ENCODE measurements at places on chromosomes 5 and 9. TPM values are rescaled to one million over a fixed set of nuclear protein-coding genes. Genes with fewer than 3 reads are reported as not detected.

Gene PHF24
- total RNA-seq: 12.0 TPM

- DNase-seq: no peak
These were observed 80.0 kb downstream of the SEMA4D start for GRCh38 chr9:89417832-89418473.

GRCh38 chr9:17776735-17777134 is 197.9 kb downstream of the SH3GL2 start:
- peak; percentile 60 for DNase-seq

DNA sequence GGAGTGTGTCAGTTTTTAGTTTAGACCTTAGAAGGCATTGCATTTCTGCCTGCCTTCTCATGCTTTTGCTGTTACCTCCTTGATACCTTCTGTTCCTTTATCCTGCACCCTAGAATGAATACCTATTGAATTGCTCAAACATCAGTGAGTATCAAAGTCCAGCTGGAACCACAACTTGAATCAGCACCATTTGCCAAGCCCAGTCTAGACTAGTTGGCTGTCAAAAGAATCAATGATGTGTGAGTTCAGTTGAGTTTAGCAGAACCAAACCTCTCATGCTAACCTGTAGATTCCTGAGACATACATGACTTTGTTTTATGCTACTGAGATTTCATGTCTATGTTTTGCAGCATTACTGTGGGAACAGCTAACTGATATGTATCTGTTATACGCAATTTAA is 116.6 kb downstream of the FAM170A start:
- DNase-seq: no peak

DNA sequence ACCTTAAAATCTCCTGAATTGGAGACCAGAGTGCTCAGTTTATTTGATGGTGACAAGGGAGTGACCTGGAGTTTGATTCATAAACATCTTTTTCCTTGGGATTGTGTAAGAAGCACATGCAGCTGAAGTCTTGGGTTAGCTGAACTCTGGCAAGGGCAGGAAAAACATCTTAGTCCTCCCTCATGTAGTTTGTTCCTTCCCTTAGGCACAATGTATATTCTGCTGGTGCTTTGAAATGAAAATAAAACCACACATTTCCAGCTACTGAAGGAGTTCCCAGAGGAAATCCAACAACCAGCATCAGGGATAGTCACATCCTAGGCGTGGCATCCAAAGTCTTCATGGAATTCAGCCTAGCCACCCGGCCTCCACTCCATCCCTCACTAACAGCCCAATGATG is 95.2 kb upstream of the PAPPA start:
- DNase-seq: no peak

DNA sequence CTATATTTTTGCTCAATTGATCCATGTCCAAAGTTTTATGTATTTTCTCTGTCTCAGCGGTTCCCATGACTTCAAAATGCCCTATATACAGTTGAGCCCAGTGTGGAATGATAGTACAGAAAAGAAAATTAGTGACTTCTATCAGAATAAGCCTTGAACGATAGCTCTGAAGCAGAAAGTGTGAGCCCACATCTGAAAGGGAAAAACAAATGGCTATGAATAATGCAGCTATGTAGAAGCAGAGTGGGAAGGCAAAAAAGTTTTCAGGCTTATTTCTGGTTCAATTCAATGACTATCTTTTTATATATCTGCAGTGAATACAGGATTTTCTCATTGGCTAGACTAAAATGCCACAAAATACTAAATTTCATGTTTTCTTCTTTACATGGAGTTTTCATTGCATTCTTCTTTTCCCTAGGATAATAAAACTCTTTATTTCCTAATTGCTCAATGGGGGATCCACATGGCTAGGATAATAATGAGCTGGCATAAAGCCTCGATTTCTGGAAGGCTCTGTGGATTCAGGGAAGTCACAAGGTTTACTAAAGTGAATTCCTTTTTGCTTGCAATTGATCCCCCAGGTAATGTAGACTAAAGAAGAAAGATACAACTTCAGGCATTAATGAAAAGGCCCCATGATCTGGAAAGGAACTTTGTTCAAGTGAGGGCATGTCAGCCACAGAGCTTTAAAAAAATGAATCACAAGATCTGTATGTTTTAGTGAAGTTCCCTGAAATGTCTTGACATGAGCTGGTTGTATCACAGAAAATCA is 377.0 kb upstream of the RIOK2 start:
- DNase-seq: no peak

- no peak for DNase-seq
These were observed 12.0 kb upstream of the AOPEP start for GRCh38 chr9:94714494-94714893.

- no peak for DNase-seq
These were observed 84.3 kb downstream of the GALNT10 start for GRCh38 chr5:154274828-154275185.

DNA sequence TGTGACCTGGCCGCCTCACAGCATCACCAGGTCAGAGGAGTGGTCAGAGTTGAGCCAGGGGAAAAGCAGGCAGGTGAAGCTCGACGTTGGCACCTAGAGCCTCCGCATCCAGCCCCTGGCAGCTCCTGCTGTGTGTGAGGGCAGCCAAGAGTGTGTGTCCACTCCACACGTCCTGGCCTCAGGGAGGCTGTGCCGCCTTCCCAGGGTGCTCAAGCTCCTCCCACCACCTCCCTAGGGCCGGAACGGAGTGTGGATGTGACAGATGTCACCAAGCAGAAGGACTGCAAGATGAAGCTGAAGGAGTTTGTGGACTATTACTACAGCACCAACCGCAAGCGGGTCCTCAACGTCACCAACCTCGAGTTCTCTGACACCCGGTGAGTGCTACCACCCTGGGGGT is 72.5 kb downstream of the PHF2 start:
- DNase-seq: no peak

DNA sequence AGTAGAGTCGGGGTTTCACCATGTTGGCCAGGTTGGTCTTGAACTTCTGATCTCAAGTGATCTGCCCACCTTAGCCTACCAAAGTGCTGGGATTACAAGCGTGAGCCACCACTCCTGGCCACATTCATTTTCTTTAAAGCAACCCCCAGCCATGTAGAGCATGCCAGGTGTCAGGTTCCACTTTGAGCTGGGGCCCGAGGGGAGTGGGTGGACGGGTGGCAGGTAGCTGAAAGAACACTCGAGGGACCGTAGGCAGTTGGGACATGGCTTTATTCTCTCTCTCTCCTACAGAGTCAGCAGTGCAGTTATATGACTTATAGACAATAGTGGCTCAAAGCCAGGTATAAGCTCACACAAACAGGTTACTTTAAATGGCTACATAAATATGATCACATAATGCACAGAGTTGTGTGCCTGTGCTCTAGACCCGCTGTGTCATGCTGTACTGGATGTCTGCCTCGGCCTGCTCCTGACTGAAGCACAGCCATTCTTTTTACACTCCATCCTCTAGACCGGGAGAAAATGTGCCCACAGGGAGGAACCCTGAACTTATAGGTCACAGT is 60.5 kb upstream of the FAM120A start:
- no peak for DNase-seq

DNA sequence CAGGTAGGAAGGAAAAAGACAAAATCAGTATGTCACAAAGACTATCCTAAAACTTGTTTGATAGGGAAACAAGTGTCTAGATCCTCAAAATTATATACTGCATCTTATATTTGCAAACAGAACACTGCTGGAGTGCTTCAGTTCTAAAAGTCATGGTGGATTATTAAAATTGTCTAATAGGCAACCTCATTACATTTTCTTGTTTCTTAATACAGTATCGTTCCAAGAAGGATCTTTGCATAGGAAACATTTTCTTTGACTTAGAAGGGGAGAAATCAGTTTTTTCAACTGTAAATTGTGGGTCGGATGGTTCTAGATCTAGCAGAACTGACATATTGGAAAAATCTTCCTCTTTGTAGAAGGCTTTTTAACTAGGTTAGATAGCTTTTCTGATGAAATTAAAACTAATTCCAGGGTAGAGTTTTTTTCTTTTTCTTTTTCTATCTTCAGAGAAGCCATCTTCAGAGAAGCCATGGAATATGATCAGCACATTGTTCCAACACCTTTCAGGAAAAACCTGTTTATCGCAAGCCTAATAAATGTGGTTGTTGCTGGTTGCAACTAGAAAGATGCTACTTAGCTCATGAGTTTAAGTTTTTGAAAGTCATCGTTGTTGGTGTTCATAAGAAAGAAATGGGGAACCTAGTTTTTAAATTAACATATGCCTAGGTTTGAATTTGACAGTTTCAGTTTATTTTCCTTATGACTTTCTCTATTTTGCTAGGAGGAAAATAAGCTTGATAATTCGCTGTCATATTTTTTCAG is 7.4 kb downstream of the CPEB4 start:
- no peak for DNase-seq

GRCh38 chr5:149030838-149031397 is 31.9 kb downstream of the SH3TC2 start:
- DNase-seq: no peak
